ENCODE measurements at places on chromosomes 1 and 21.

DNA sequence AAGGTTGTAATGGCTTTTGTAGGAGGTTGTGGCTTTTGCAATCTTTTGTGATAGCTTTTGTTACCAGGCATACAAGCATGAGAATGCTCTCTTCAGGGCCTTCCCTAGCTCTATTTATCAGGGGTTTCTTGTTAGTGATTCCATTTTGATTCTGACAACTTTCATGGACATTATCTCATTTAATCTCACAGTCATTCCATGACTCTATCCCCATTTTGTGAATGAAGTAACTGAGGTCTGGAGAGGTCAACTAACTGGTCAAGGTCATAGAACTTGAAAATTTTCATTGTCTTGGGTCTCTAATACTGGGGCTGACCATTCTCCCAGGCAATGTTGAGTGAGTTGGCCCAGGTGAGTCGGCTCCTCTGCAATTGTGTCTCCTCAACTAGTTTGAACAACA lies 11.2 kb upstream of the LAMTOR5 start:
- no peak for DNase-seq

DNA sequence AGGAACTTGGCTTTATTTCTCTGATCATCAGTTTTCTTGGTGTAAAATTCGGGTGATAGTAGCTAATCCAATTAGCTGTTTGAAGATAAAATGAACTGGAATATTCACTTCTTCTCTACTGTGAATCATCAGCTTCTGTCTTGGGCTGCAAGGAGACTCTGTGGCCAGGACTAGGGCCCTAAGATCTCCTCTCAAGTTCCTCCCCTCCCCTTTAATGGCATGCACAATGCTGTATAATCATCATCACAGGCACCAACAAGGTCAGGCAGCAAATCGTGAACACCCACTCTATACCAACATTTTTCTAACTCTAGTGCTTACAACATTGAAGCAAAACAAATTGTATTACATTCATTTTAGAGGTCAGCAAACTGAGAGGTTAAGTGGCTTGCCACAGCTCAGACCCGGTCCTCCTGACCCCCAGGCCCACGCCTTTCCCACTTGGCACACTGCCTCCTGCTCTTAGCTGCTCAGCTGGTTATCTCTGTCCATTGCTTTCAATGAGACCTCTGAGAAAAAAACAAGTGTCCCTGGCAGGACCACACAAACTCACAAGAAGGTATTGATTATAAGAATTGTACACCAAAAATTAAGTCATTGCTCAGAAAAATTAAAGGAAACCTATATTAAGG lies 31.8 kb downstream of the LRRC52 start:
- no peak for DNase-seq

GRCh38 chr1:113091988-113092594 lies 19.1 kb downstream of the LRIG2 start:
- no peak for DNase-seq

GRCh38 chr1:156502894-156503697 lies 2.5 kb upstream of the MEF2D start:
- peak; percentile 81 for DNase-seq

DNA sequence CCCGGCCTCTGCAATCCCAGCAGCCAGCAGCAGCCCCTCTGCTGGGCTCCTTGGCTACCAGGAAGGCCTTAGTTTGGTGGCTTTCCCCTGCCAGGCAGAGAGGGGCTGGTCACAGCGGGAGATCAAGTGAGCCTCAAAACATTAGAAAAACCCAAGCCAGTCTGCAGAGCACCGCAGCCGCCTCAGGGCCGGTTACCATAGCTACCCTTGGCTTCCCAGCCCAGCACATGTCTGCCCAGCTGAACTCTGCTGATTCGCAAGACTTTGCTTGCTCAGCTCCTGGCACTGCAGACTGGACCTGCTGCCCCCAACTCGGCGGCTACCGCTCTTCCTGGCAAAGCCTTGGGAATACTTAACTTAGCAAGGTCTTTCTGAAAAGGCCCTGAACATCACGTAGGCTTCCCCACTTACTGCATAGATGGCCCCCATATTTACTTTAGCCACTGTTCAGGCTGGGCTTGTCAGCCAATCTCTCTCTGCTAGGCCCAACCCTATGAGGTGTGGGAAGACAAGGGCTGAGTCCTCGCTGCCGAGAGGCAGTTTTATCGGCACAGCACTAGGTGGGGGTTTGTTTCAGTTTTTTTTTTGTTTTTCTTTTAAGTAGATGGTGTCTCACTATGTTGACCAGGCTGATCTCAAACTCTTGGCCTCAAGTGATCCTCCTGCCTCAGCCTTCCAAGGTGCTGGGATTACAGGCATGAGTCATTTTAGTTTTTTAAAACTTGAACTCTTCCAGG lies 28.6 kb upstream of the PLEKHG5 start:
- DNase-seq, result peak; percentile 87

GRCh38 chr21:42002421-42002958 lies 7.7 kb downstream of the ZBTB21 start:
- peak; percentile 83 for DNase-seq

DNA sequence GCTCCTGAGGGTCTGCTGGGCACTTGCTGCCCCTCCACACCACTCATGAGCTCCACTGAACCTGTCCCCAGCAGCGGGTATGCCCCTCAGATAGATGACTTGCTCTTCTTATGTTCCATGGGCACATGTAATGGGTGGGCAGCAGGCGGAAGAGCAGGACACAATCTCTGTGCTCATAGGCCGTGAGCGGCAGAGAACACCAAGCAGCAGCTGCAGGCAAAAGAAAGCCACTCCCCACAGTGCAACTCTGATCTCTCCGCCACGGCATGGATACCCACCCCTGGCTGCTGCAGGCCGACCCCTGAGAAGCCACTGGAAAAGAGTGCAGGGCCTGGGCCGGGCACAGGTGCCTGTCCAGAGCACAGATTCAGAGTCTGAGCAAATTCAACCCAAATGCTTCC lies 135.2 kb upstream of the RUNX3 start:
- DNase-seq, result no peak

- peak; percentile 25 for DNase-seq
Measured at GRCh38 chr1:210882414-210883221, 251.3 kb downstream of the KCNH1 start.

GRCh38 chr1:185846672-185847444 lies 112.7 kb downstream of the HMCN1 start:
- DNase-seq, result peak; percentile 67

DNA sequence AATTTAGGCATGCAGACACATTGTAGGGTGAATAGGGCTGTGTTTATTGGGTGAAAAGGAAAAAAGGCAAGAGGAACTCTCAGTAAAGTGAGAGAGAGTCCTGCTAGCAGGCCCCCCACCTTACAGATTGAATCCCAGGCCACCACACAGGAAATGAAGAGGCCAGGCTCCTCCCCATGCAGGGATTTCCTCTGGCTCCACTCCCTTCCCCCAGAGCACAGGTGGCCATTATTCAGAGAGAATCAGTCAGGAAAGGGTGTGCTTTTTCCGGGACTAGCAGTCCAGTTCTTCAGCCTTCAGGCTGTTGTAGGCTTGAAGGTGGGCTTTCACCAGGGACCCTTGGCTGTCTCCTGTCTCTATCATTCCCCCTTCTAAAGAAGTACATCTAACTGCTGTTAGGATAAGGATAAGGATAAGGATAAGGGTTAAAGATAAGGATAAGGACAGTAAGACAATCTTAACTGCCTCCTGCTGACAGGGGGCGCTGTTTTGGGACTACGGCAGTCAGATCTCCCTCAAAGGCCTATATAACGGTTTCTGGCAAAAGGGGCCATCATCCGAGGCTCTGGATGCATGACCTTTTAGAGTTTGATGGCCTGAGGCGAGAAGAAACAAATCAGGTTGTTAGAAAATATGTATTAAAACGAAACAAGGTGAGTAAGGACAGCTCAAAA lies 26.3 kb downstream of the ZNF648 start:
- DNase-seq, result no peak

DNA sequence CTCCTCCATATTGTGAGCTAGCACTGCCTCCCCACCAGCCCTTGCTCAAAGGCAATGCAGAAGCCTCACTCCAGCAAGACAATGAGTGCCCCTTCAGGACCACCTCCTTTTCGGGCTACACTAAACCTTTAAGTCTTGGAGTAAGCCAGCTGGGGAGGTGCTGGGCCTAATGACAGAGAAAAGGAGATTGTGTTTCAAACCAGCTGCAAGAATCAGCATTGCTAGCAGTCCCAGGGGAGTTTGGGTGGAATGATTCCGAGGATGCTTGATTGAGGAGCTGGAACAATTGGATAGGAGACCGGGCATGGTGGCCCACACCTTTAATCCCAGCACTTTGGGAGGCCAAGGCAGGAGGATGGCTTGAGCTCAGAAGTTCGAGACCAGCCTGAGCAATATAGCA lies 54.1 kb upstream of the GPR37L1 start:
- DNase-seq, result no peak

- DNase-seq, result no peak
Measured at GRCh38 chr21:42156690-42157605, 62.0 kb upstream of the ABCG1 start.

GRCh38 chr1:218439541-218440295 lies 94.6 kb downstream of the TGFB2 start:
- DNase-seq, result peak; percentile 22

- DNase-seq, result peak; percentile 57
Measured at GRCh38 chr1:212484701-212485570, 52.2 kb downstream of the NENF start.

DNA sequence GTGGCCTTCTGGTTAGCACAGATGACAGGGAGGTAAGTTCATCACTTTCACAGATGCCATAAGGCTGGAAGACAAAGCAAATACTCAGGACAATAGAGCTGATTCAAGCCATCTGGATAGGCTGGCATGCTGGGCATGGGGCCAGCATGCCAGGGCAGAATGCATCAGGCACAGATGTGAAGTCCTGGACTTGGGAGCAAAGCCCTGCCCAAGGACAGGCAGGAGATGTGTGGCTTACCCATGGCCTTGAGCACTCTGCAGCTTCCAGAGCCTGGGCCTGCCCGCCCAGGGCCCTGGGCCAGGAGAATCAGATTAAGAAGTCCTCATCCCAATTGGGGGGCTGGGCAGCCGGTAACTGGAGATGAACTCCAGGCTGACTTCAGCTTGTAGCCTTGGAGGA lies 135.7 kb upstream of the ZC3H12A start:
- no peak for DNase-seq

DNA sequence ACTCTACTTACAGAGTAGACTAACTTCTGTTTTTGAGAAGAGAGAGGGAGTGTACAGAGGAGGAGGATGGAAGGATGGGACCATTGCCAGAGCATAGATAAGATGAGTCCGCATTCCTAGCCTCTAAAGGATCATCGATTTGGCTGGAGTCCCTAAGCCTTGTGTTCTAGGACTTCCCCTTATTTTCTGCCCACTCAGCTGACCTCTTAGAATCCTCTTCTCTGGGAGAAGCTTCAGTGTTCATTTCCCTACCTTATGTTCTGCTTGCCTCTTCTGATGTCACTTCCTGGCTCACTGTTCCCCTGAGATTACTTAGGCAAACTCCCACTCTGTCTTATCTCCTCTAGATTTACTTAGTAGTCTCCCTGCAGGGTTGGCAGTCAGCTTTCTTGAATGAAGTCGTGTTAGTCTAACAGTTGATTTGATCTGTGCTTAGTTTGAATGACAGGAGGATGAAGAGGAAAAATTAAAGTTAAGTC lies 156.7 kb downstream of the SYT2 start:
- DNase-seq, result no peak

- no peak for DNase-seq
Measured at GRCh38 chr21:26320596-26320995, 150.0 kb upstream of the APP start.

DNA sequence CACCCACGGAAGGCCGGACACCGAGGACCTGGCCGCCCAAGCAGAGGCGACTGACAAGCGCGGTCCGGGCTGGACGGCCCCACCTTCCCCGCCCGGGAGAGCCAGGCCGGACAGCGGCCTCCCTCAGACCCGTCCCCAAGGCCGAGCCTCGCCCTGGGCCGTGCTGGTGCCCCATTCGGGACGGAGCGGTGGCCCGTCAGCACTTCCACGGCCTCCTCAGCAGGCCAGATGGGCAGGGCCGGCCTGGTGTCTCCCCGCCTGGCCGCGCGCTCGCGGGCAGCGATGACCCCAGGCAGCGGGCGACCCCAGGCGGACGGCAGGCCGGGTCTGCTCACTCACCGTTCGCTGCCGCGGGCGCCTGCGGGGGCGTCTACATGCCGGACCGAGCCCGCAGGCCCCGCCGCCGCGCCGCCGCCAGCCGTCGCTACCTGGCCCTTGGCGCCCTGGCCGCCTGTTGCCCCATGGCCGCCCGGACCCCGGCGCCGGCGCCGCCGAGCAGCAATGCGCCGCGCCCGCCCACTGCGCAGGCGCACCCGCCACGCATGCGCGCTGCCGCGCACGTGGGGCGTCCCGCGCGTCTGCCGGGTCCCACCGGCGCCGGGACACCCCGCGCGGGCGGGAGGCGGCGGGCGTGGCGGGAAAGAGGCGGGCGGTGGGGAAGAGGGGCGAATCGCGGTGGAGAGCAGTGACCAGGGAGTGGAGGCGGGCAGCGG lies at the start of gene NADK:
NADK (minus strand) TSS at position 521 of the 713 bp plus-strand sequence. CDS start 13,064 bp downstream, outside the sequence.
- DNase-seq, result peak; percentile 93

DNA sequence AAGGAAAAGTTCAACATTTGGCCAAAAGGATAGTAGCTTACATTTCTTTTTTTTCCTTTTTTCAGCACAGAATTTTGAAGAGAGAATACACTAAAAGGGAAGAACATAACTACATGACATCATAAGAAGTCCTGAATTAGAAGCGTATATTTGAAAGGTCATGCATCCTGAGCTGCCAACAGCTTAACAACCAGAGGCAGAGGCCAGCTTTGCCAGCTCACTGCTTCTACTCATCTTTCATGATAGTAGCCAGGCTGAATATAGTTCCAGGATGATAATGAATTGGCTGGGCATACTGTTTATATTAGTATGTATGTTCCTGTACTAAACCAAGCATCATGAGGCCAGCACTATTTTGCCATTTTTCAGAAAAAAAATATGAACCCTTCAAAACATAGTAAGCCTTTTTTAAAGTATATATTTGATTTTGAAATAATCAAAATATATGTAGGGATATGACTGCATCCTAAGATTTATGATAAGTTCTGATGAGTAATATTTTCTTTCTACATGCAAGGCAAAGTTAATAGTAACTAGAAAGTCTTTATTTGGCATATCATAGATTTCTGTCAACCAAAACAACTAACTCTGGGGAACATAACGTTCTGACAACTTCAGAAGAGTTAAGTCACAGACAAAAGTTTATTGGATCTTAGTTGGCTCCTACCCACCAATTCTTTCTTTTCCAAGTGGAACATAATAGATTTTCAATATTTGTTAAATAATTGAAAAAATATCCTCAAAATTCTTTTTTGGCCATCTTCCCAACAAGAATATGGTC lies 123.2 kb downstream of the DPYD start:
- no peak for DNase-seq
